Activated CD4-positive, alpha-beta T cell treated with anti-CD3 and anti-CD28 coated beads for 48 hours (primary cell): ENCODE measurements at places on chromosomes 3 and 15.

DNA sequence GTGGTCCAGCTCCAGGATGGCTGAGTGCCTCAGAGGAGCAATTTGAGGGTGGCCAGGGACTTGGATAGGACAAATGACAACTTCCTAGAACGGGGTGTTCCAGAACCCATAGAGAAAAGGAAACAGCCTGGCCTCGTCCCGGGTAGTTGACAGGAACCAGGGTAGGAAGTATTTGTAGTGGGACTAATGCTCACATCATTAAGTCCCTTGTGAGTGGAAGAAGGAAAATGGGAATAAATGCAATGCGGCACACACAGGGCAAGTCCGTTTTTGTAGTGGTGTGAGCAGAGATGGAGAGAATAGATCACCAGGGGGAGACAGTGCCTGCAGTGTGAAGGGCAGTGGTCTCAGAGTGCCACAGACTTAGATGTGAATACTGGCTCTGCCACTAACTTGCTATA, 19.6 kb downstream of the TIMP4 start:
- peak; percentile 49 for DNase-seq

- no peak for DNase-seq
Measured at GRCh38 chr3:17057321-17057720, 172.6 kb downstream of the PLCL2 start.

GRCh38 chr15:81642451-81642990, 268.5 kb upstream of the TMC3 start:
- no peak for DNase-seq

DNA sequence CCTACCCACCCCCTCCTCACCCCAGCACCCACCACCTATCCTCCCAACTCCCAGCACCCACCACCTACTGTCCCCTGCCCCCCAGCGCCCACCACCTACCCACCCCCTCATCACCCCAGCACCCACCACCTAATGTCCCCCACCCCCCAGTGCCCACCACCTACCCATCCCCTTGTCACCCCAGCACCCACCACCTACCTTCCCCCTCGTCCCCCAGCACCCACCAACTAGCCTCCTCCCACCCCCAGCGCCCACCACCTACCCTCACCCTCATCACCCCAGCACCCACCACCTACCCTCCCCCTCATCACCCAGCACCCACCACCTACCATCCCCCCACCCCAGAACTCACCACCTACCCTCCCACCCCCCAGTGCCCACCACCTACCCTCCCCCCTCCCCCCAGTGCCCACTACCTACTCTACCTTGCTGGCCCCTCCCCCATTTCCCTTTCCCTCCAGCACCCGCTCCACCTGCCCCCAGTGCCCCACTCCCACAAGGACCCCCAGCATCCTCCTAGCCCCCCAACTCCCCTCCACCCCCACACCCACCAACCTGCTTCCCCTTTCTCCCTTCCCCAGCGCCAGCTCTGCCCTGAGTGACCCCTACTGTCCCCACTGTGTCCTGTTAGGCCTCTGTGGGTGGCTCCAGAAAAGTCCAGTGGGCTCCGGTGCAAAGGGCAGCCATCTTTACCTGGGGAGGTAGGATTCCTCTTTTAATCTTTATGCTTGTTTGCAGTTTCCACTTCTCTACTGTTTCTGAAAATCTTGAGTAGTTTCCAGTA, 1.2 kb downstream of the UROC1 start:
- no peak for DNase-seq

DNA sequence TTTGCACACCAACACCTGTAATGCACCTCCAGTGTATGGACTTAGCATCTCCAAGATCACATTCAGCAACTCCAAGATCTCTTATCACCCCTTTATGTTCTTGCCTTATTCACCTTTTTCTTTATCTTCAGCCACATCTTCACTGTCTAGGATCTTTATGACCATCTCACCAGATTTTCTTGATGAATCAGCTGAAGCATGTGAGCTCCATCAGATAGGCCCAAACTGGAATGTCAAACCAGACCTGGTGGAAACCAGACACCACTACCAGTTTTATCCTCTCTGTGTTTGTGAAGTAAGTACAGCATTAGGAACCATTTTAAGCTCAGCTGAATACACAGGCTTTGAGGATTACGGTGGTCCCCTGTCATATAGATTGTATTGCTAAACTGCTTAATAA, 330.4 kb upstream of the NDN start:
- DNase-seq, result no peak

DNA sequence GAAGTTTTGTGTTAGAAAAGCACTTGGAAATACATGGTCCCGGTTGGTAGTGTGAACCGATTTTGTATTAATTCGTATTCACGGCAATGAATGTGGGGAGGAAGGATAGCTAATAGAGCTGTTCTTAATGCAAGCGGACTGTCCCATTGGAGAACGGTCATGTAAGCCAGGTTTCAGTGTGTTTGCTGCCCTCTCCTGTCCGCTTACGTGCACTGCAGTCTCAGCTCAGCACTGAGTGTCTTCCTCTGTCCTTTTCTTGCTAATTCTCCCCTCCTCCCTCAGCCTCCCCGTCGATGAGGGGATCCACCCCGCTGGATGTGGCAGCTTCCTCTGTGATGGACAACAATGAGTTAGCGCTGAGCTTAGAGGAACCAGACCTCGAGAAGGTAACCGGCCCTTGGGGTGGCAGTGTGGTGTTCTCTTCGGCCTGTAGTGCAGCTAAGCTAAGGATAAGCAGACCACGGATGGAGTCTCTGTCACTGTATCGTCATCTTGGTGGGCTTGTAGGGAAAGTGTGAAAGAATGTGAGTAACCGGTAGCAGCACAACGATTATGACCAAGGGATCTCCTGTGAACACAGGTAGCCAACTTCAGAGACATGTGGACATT, 267.5 kb upstream of the CHRM5 start:
- DNase-seq, result peak; percentile 77

DNA sequence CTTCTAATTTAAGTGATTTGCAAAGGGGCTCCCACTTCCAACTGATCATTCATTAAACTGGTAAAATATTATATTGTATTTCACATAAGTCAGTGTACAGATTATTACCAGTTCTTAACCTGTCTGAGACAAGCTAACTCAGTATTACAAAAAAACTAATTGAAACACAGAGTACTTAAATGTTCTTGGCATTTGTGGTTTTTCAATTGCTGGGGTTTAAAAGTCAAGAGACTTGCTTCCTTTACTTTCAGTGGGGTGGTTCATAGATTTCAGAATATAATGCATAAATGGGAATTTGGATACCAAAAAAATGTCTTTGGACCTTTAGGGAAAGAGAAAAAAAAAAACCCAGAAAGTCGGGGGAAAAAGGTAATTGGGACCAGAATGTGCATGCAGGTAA, 85.0 kb downstream of the ATP10A start:
- DNase-seq, result no peak

DNA sequence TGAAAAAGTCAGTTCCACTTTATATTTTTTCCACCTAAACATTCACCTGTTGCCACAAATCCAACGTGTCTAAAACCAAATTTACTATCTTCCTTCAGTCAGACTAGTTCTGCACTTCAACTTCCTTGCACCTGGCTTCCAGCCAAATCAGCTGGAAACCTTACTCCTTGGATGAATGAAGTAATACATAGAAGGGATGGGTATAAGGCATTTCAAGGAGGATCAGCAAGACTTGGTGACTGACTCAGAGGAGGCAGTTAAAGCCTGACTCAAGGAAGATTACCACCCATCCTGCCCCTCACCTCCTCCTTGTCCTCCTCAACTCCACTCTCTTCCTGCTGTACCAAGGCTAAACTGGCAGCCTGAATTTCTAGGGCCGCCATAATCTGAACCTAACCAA, 37.1 kb downstream of the QTRT2 start:
- DNase-seq, result no peak

GRCh38 chr3:190968616-190969015, 106.1 kb upstream of the GMNC start:
- DNase-seq, result no peak

DNA sequence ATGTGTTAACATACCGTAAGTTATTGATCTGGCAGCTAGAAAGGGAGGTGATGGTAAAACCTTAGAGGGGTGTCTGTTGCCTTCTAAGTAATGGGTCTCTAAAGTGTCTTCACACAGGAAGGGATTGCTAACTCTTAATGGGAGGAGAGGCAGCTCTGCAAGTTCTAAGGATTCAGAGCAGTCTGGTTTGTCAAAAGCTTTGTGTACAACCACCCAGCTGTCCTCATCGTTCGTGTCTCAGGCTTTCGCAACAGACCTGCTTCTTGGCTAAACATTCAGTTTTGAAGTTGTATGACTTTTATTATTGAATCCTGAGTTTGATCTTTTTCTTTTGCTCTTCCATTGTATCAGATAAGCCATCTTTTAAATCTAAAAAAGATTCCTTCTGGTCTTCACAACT, 404.9 kb downstream of the SQOR start:
- no peak for DNase-seq

DNA sequence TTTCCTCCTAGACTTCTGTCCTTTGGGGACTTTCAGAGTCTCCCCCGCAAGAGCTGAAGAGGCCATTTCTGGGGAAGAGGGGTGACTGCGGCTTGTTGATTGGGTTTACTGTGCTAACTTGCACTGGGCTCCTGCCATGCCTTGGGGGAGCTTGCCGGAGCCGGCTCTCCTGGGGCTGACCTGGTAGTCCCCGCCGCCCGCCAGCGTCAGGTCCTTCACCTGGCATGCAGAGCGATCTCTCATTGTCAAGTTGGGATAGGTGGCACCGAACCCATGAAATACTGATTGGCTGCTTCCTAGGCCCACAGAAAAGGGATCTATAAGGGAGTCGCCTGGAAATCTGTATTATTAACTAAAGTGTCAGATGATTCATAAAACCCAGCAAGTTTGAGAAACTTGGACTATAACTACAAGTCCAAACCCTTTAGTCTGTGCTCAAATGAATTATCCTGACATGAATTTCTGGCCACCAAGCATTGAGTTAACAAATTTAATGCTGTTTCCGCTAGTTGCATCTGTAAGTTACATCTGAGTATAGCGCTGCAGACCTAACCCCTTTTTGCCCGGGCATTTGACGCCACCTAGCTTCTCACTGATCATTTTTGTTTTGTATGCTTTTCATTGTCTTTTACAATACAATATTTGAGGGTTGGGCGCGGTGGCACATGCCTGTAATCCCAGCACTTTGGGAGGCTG, 607 bp upstream of the IMP3 start:
- DNase-seq, result peak; percentile 66

DNA sequence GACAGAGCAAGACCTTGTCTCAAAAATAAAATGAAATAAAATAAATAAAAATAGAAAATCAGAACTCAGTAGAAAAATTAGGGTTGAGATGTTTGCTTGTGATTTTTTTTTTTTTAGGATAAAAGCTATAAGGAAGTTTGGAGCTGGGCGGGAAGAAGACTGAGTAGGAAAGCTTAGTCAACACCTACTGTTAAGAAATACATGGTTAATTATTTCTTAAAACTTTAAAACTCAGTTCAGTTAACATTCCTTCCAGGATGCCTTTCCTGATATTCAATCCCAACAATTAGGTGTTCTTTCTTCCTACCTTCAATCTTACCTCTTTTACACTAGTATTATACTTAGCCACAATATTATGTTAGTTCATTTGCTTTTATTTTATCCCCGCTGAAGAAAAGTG, 246.2 kb downstream of the LSAMP start:
- no peak for DNase-seq

- no peak for DNase-seq
Measured at GRCh38 chr3:65377637-65378036, 661.1 kb downstream of the MAGI1 start.

- DNase-seq, result no peak
Measured at GRCh38 chr3:146339349-146339748, 88.4 kb upstream of the PLSCR4 start.

GRCh38 chr15:90191344-90191687, 9.8 kb upstream of the SEMA4B start:
- DNase-seq, result no peak

- DNase-seq, result no peak
Measured at GRCh38 chr3:189936201-189936945, 184.3 kb downstream of the P3H2 start.

DNA sequence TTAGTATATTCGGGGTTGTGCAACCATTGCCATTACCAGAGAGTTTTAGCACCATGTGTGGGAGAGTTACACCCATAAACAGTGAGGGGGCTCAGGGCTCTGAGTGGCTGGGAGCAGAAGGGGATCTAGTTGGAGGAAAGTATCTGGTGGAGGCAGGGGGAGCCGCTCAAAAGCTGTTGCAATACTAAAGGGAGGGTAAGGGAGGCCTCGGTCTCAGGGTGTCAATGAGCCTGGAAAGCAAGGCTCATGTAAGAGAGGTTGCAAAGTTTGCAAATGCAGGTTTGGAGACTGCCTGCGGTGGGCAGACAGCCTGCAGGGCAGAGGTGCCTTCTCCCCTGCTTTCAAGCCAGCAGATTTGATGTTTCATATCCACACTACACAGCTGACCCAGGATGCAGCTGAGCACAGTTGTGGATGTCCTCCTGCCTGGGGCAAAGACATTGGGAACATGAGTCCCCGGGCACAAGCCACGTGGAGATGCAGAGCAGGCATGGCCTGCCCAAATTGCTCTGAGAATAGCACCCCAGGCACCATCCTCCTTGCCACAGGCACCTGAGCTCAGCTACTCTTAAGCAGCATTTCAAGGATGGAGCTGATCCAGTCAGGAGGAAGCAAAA, 181.4 kb downstream of the TLE3 start:
- no peak for DNase-seq

- DNase-seq, result no peak
Measured at GRCh38 chr3:44186712-44187111, 55.0 kb upstream of the TOPAZ1 start.

- DNase-seq, result no peak
Measured at GRCh38 chr3:42169579-42170120, 78.5 kb downstream of the TRAK1 start.

DNA sequence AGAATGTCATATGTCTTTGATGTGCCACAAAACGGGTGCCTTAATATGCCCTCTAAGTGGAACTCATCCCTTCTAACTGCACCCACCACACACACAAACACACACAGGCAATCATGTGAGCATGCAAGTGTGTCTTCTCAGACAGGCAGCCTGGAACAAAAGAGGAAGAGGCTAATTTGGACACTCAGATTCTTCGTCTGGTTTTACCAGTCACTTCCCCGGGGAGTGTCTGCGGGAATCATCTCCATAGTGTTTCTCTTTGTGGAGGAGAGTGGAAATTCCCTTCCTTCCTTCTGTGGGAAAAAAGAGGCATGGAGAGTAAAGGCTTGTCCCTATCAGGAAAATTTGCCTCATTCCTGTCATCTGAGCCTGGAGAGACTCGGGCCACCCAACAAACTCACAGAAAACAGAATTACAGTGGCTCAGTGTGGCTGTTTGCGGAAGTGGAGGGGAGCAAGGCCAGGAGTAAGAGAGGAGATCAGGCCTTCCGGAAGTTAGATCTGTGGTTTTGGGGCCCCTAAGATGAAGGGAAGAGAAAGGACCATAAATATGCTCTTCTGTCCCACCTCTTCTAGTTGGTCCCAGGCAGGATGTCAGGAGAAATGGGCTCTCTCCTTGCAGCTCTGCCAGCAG, 212.6 kb upstream of the SEMA6D start:
- no peak for DNase-seq
